ENCODE measurements at places on chromosomes 12 and 14. TPM values are rescaled to one million over a fixed set of nuclear protein-coding genes. Genes with fewer than 3 reads are reported as not detected.

TAS2R19 gene
- total RNA-seq = 1.6 TPM

TMEM116 gene
- total RNA-seq = 2.2 TPM

GPR135 gene
- total RNA-seq = 0.83 TPM

ZNF10 gene
- 1.2 TPM for total RNA-seq

ANO2 gene
- not detected for total RNA-seq

GNS gene
- 41.5 TPM for total RNA-seq

CCDC197 gene
- total RNA-seq = not detected

KCNC2 gene
- total RNA-seq = not detected

ARHGEF25 gene
- total RNA-seq = not detected

PIP4K2C gene
- 30.8 TPM for total RNA-seq

EXOC3L4 gene
- 3.9 TPM for total RNA-seq

Measured in HT-29 (cell line).